Right renal pelvis (tissue), 4 donors: ENCODE measurements at places on chromosomes 6 and 20.

DNA sequence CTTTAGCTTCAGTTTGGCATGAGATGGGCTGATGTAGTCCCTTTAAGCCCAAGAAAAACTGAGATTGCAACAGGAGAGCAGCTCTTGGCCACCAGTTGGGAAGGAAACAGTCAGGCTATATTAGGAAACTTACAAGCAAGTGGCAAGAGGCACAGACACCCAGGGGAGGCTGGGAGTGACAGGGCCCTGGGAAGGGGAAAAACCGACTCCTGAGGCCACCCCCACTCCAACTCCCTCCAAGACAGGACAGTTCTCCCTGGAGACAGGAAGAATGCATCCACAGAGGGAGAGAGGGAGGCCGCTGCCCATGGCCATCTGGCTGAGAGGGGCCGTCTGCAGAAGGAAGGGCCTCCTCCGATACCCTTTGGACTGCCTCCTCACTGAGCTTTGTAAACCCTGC lies 20.5 kb downstream of the JPH2 start:
- no peak for DNase-seq

- DNase-seq, result no peak
Observed at GRCh38 chr6:47680051-47680450, 18.3 kb upstream of the ADGRF4 start.

DNA sequence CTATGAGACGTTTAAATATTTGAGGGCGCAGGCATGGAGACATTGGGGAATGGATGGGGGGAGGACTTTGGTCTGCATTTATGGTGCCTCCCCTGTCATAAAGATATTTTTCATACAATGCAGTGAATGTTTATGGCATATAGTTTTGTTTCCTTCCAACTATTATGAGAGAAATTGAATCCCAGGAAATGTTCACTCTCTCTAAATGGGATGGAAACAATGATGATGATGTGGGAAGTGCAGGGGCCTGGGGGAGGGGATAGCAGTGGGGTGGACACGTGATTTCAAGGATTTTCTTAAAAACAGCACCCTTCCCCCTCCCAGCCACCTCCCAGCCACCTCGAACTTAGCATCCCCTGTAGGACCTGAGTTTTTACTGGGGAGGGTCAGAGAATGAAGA lies 69.9 kb downstream of the TOX2 start:
- no peak for DNase-seq

- no peak for DNase-seq
Observed at GRCh38 chr6:31874084-31874670, 4.6 kb downstream of the SLC44A4 start.

DNA sequence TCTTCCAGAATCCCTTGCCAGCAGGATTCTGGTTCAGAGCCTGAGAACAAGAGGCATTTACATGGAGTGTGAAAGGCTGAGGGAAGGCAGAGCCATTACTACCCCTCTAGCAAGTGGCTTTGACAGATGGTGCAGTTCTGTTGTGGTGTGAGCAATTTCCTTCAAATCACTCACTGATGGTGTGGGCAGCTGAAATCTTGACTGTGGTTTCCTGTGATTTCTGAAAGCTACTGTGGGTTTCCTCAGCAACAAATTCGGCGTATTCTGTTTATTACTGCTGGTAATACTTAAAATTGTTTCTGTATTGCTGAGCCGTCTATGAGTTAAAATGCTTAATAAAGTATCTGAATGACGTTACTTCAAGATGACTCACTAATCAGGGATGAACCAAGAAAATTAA lies 181.5 kb upstream of the TCF21 start:
- DNase-seq, result no peak

GRCh38 chr20:1466211-1467081 lies at the start of gene NSFL1C:
NSFL1C (minus strand) TSS chr20:1466849; CDS start chr20:1466824, 25 bp downstream.
- DNase-seq, result peak; percentile 89

DNA sequence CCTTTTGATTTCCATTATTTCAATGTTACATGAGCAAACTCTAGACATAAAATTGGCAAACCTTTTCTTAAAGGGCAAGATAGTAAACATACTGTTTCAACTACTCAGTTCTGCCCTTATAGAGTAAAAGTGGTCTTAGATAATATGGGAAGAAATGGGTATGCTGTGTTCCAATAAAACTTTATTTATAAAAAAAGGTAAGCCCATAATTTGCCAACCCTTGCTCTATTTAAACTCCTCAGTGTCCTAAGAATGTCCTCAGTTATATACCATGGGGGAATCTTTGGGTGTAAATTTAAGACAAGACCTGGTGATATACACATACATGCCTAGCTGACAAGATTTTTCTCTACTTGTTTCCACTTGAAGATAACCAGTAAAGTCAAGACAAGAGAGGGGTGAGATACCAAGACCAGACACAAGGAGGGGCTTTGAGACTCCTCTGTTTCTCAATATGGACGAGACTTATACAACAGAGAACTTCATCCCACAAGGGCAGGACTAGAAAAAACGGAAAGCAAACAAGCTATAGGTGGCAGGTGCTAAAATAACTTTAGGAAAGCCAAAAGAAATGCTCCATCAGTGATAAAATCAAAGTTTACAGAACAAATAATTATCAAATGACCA lies 10.5 kb downstream of the SNX3 start:
- DNase-seq, result no peak

- no peak for DNase-seq
Observed at GRCh38 chr20:63652192-63652980, 838 bp downstream of the STMN3 start.

DNA sequence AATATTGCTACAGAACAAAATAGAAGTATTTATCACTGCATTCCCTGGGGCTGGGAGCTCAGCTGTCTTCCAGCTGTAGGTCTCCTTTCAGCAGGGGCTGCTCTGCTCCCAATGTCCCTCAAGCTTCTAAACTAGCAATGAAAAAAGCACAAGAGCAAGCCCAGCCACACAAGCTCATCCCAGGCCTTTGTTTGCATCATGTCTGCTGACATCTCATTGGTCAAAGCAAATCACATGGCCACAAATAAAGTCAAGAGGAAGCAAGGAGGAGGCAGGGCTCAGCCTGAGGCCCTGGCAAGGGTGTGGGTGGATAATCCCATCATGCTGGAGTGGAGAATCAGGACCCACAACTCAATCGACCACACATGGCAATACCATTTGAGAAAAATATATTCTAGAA lies 2.2 kb upstream of the BFSP1 start:
- no peak for DNase-seq

GRCh38 chr20:50481741-50482140 lies 28.4 kb upstream of the PTPN1 start:
- DNase-seq, result no peak

DNA sequence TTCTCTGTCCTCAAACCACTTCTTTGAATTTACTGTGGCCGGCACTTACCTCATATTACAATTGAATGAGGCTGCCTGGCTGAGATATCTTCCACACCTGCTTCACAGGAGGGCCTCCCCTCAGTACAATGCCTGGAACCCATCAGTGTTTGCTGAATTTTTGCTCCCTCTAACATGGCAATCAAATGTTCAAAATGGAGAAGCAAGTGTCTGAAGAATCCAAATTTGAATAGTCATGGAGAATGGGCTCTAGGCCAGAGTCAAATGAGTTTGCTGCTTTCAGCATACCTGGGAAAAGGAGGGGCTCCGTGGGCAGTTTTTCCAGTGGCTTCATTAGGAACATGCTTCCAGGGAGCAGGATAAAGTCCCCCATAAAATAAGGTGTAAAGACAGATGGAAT lies 564.8 kb downstream of the UTRN start:
- DNase-seq, result no peak

- DNase-seq, result no peak
Observed at GRCh38 chr6:14758421-14759081, 487.3 kb upstream of the JARID2 start.

DNA sequence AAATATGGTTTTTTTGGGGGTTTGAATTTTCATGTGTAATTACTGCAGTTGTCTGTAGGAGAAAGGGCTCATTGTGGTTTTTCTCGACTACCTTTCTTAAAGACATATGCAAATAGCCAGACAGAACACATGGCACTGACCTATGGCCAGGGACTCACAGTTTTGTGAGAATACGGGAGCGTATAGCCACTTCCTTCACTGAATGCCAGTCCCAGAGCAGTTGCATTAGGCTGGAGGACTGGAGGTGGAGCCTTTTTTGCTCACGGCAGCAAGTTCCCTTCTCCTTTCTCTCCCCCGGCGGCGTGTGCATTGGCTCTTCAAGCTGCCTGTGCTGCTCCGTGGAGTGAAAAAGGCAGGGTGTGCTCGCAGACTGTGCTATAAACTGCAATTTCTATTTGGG lies 114.9 kb downstream of the AKAP7 start:
- no peak for DNase-seq

- no peak for DNase-seq
Observed at GRCh38 chr20:62557462-62557861, 81.7 kb upstream of the GATA5 start.

DNA sequence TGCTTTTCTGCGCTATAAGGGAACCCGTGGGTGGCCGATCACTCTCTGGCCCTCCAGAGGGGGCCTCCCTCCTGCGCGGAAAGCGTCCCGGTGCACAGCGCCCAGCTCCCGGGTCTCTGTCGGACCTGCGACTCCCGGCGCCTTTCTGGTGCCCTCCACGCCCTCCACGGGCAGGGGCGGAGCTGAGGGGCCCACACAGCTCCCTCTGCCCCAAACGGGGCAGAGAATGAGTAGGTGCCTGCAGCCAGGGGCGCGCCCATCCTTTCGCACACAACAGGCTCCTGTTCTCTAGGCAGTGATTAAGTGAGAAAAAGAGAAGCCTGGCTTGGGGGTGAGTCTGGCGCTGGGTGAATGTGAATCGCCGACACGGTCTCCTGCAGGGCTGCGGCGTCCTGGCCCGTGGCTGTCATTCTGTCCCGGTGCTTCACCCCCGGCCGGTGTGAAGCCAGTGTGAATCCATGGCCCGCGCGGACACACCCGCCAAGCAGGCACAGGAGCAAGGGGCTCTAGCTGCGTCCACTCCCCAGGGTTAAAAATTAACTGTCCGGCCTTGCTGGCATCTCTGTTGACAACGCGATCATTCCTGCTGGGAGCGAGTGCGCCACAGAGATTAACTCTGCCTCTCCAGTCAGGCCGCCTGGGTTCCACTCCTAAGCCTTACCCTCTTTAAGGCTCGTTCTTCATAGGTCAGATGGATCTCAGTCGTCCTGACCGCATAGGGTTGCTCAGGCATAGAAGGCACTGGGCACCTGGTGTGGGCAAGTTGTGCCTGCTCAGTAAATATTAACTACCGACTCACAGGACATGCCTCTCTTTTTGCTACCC lies 88.8 kb downstream of the PCSK2 start:
- no peak for DNase-seq

DNA sequence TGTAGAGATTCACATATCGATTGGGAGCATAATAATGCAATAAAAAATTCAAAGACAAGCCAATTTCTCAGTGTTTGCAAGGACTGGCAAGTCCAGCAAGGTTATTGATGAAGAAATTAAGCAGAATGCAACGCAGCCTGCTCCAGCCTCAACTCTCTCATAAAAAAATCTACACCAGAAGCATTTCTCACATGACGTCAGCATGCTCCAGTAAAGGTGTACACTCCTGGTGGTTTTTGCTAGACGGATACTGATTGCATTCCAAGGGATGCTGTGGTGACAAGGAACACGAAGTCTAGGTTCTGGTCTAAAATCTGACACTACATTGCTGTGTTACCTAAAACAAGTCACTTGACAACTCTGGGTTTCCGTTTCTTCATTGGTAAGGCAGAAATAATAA lies 167.4 kb upstream of the PRND start:
- no peak for DNase-seq

DNA sequence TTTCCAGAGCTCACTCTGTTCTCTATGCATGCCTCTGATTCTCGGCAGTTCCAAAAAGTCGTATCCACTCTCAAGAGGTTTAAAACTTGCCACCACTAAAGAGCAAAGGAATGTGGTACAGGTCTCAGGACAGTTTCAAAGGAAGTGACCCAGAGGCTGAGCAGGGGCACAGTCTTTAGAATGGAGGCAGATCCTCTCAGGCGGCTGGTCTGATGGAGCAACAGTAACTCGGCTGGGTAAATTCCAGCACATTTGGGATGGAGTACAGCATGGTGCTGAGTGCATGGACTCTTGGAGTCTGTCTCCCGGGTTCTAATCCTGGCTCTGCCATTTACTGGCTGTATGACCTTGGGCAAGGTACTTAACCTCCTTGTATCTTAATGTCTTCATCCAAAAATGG lies 88.1 kb upstream of the BACH2 start:
- DNase-seq, result no peak

- DNase-seq, result no peak
Observed at GRCh38 chr6:106847116-106847515, 127.4 kb downstream of the CD24 start.

- DNase-seq, result no peak
Observed at GRCh38 chr6:3654436-3654835, 97.1 kb downstream of the PXDC1 start.

GRCh38 chr6:150392452-150393220 lies 23.8 kb downstream of the IYD start:
- DNase-seq, result no peak

- DNase-seq, result no peak
Observed at GRCh38 chr6:75608956-75609533, 7.4 kb downstream of the SENP6 start.

DNA sequence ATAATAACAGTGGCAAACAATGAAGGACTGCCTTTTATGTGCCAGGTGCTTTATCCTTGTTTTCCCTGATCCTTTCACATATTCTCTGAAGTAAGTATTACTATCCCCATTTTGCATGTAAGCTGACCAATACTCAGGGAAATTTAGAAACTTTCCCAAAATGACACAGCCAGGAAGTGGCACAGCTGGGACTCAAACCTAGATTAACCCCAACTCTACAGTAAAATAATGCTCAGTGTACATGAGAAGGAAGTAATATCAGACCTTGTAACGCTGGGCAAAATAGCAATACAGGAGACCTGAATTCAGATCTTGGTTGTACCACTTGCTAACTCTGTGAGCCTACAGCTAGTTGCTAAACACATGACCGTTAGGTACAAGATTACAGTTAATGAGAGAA lies 26.8 kb upstream of the NRSN1 start:
- DNase-seq, result no peak

DNA sequence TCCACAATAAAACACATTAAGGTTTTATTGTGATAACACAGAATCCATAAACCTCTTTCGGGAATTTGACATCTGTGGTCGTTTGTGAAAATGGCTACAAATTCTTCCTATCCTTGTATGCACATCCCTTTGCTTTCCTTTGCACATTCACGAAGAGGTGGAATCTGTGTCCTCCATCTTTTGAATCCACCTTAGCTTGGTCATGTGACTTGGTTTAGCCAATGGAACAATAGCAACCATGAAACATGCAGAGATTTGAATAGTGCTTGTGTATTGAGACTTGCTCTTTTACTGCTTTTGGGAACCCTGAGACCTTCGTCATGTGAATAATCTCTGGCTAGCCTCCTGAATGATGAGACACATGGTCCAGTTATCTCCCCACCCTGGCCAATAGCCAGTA lies 49.7 kb upstream of the NOP56 start:
- no peak for DNase-seq

GRCh38 chr20:48741669-48742068 lies 86.1 kb downstream of the PREX1 start:
- no peak for DNase-seq

GRCh38 chr6:85432554-85432953 lies 17.3 kb upstream of the NT5E start:
- no peak for DNase-seq

GRCh38 chr6:69116658-69117057 lies 481.6 kb downstream of the ADGRB3 start:
- no peak for DNase-seq
